ENCODE measurements at places on chromosomes 1 and 21.

DNA sequence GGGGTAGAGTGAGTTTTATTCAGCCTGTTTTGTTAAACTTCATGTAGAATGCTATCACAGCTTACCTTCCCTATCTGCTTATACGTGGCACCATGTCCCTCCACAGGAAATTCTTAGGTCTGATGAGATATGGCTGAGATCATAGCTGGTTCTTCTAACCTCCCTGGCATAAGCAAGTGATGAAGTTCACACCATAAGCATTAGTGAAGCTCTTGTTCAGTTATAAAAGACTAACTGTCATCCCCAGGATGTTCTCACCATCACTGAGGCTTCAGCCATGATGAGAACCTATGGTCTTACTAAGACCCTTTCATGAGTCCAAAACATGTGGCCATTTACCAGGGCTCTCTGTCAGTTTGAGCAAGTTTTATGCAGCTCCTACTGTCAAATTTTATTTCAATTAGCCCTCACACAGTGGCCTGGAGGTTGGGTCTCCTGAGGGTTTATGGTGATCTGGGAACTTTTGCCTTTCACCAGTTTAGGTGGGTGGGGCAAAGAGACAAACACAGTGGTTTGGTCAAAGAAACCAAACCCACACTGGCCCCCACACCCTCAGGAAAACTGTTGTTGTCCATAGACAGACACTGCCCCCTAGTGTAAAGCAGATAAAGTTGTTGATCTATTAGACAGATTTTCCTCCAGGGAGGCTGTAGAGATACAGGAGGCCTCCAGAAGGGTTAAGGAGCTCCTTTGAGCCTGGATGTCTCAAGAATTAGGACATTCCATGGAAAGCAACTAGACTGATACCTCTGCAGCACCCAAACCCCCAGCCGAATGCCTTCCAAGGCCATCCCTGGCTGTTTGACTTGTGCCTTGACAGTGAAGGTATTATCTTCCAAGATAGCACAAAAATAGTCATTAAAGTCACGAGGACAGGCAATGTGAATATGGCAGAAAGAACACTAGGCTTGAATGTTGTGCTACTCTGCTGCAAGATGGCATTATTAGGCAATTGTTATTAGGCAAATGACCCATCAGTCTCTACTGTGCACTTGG is 5.0 kb downstream of the SLC22A15 start:
- DNase-seq, result no peak

DNA sequence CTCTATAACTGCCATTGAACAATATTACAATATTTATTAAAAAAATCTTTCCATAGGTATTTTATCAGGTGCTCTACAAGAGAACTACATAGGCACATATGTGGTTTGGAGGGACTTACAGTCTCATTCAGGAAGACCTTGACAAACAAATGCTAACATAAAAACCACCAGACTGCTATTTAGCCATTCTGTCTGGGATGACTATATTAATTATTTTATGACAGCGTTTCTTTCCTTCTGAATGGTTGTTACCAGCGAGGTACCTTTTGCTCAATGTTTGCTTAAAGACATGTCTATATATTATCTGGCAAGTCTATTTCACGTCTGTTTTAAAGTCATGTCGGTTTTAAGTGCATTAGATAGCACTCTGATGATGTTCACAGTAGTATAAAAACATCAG is 69.7 kb downstream of the RUNX1 start:
- no peak for DNase-seq

- DNase-seq, result no peak
Observed at GRCh38 chr1:246875041-246876026, 56.4 kb downstream of the AHCTF1 start.

- DNase-seq, result no peak
Observed at GRCh38 chr1:215473943-215474342, 93.2 kb upstream of the KCTD3 start.

DNA sequence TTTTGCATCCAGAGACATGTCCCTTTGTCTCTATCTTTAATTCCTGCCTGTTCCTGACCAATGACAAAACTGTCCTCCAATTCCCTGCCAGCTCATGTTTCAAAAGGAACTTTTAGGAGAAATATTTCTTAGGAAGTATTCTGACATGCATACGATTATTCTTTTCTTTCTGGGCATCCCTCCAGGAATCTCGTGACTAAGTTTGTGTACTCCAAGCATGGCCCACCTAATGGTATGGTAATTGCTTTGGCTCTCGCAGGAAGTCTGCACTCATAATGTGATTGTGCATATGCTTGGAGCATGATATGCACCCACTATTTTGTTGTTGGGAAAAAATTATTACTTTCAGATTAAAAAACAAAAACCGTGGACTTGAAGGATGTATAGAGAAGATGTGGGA is 256.4 kb downstream of the PRDM2 start:
- no peak for DNase-seq

GRCh38 chr21:25342816-25343215 is 264.5 kb downstream of the MRPL39 start:
- DNase-seq, result no peak

- no peak for DNase-seq
Observed at GRCh38 chr1:92945748-92946270, 15.5 kb downstream of the DIPK1A start.

DNA sequence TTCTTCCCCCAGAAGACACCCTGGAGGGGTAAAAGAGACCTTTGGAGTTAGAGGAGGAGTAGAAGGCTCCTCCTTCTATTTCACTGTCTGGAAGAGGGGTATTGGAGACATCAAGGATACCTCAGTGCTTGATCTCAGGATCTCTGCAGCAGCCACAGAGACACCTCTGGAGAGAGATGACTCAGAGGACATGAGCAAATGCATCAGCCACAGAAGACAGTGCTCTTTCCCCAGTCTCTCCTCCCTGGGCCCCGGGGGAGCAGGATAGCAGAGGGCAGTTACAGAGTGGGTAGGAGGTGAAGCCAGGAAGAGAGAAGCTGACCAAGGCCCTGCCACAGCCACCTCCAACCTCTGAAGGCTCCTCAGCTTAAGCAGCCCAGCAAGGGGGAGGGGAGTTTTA is 15.3 kb upstream of the TEDDM1 start:
- no peak for DNase-seq

GRCh38 chr1:168609741-168610510 is 33.5 kb downstream of the XCL1 start:
- no peak for DNase-seq

DNA sequence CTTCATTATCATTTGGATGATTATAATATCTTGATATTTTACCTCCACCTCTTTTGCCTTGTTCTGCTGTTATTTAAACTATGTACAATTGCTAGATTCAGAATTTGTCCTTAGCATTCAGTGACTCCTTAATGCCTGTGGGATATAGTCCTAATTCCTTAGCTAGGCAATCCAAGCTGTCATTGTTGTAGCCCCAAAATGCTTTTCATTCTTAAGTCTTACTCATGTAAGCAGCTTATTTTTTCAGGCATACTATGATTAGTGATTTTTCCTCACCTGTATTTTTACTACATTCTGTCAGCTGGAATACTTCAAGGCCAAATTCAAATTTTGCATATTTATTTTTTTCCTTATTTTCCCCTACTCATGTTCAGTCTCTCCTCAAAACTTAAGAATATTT is 13.4 kb downstream of the PKN2 start:
- no peak for DNase-seq

GRCh38 chr1:91732291-91733107 is 153.5 kb downstream of the TGFBR3 start:
- no peak for DNase-seq

DNA sequence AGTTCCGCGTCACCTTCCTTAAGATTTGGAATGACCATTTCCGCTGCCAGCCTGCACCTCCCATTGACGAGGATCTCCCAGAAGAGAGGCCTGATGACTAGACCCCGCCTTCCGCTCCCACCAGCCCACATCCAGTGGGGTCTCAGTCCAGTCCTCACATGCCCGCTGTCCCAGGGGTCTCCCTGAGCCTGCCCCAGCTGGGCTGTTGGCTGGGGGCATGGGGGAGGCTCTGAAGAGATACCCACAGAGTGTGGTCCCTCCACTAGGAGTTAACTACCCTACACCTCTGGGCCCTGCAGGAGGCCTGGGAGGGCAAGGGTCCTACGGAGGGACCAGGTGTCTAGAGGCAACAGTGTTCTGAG is 9.8 kb downstream of the MYBPH start:
- no peak for DNase-seq

DNA sequence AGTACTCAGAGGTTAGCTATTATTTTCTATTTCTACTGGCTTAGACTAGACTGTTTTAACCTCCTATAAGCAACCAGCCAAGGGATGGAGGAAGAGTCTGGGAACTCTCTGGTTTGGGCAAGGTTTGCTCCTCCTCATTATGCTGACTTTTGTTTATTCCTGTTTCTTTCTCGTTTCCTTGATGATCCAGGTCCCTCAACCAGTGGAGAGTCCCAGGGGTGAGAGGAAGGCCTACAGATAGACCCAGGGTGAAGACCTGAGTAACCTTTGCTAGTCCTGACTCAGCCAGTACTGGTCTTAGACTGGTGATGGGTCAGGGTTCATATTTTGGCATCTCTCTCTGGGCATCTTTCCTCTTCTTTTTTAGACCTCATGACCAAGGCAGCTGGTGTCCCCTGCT is 5.4 kb downstream of the TUFT1 start:
- no peak for DNase-seq

- no peak for DNase-seq
Observed at GRCh38 chr21:35508139-35508888, 459.2 kb upstream of the RUNX1 start.

DNA sequence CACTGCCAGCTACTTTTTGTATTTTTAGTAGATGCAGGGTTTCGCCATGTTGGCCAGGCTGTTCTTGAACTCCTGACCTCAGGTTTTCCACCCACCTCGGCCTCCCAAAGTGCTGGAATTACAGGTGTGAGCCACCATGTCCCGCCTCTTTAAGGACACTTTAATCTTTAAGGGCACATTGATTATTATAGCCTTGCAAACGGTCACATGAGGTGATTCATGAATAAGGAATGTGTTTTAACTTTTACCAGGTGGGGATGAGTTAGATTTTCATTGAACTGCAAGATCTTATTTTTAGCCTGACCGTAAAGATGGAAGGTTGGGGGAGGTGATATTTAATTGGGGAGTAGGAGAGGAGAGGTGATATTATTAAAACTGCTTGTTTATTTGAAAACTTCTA is 61.9 kb downstream of the TBCE start:
- DNase-seq, result no peak

- no peak for DNase-seq
Observed at GRCh38 chr21:28867401-28867800, 125.3 kb downstream of the LTN1 start.

DNA sequence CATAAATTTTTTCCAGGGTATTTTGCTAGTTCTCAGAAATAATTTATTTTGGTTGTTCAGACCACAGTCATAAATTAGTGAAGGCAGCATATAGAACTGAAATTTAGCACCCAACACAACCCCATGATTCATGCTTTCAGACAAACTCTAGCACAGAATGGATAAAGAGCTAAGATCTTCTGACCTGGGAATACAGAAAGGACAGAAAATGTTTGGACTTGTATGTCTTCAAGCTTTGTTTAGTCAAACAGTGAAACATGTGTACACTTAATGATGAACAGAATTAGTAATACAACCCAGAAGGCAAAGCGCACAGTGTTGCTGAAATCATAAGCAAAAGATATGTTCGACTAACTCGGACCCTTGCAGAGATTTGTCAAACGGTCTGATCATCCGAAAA is 205.6 kb downstream of the APP start:
- no peak for DNase-seq

GRCh38 chr1:245704341-245704740 is 549.6 kb downstream of the KIF26B start:
- no peak for DNase-seq

DNA sequence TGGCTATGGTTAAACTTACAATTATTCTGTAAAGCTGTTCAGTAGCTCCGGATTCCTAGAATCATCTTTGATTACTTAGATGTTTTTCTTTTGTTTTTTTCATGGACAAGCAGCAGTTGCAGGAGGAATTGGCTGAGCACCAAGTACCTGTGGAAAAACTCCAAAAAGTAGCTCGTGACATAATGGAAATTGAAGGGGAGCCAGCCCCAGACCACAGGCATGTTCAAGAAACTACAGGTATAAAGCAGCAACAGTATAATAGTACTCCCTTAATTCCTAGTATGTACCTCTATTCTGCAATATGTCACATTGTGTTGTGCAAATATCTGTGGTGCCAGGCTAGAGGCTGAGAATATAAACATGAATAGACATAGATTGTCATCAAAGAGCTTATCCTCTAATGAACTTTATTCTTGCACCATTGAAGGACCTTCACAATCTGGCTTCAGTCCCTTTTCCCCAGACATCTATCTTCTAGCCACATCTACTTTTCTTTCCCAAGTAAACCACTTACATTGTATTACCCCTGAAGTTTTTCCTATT is 132.3 kb upstream of the BMP8A start:
- no peak for DNase-seq

DNA sequence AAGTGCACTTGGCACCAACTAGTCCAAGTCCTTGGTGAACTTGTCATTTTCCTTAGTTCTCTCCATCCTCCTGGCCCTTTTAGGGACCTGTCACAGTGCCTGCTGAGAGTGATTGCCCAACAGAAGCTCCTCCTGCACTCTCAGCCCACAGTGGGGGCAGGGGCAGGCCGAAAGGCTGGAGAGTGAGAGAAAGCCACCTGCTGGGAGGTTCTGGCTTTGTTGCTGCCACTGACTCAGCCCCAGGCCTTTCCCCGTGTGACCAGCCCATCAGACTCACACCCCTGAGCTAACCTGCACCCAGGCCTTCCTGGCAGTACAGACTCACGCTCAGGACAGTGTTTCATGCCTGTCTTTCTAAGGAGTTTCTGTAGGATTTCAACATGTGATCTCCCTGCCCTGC is 17.1 kb upstream of the PROK1 start:
- no peak for DNase-seq

DNA sequence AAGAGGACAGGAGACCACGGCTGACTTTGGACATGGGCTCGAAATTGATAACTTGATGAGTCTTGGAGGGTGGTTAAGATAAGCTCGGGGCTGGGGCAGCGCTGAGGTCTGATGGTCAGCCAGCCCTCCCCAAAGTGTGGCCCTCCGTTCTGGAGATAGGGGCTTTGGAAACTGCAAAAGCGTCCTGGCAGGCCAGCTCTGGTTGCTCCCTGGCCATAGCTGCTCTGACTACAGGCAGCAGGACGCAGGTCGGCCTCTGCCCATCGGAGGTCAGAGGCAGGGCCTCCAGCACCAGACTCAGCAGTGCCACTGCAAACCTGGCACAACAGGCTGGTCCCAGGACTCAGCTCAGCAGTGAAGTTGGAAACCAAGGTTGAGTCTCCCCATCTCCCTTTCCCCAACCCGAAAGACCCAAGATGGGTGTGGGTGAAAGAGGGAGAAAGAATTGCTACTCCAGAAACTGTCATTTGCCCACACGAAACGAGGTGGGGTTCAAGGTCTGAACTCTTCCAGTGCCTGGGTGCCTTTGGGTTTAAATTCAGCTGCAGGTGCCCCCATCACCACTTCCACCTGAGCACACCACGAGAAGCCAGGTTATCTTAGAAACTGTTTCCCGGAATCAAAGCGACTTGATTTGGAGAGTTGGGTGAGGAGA is 4.8 kb downstream of the SIM2 start:
- DNase-seq, result no peak

DNA sequence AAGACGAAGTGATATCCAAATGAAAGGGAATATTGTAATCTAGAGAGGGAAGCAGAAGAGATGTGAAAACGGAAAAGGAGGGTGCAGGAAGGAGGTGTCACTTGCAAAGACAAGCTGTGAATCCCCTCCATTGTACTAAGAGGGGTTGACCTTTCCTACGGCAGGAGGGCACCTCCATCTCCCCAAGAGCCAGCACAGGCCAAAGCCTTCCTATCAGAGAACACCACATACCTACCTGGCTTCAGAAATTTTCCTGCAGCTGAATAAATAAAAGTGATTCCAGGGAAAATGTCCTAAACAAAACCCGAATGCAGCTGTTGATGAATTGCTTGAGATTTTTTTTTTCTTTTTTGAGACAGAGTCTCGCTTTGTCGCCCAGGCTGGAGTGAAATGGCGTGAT is 14.3 kb downstream of the KANK4 start:
- no peak for DNase-seq

Measured in NCI-H1092 (cell line).